ENCODE measurements at places on chromosomes 1 and 21.

- DNase-seq, result no peak
Observed at GRCh38 chr1:222057162-222057561, 315.3 kb upstream of the DUSP10 start.

GRCh38 chr1:7387053-7387927 is 383.8 kb upstream of the VAMP3 start:
- no peak for DNase-seq

GRCh38 chr1:88595355-88596002 is 88.6 kb upstream of the PKN2 start:
- no peak for DNase-seq

GRCh38 chr1:167587342-167587741 is 33.8 kb upstream of the CREG1 start:
- no peak for DNase-seq

- DNase-seq, result no peak
Observed at GRCh38 chr1:197738927-197739326, 36.4 kb downstream of the DENND1B start.

- peak; percentile 86 for DNase-seq
Observed at GRCh38 chr1:204084247-204084772, 11.4 kb downstream of the SOX13 start.

DNA sequence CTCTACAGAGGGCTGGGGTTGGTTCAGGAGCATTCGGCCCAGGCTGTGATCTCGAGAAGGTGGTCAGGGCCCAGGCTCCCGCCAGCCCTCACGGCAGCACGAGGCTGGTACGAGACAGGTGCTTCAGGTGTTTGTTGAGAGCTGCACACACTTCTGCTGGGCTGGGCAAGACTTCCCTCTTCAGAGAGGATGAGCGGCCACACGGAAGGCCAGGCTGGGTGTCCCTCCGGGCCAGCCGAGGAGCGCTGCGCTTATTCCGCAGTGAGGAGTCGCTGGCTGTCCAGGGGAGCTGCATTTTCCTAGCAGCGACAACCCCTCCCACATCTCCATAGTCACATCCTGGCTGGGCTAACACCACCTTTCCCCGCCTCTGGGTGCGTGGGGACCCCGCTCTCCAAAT is 50.5 kb downstream of the PDE9A start:
- DNase-seq, result no peak

GRCh38 chr1:65277605-65278347 is 31.6 kb upstream of the DNAJC6 start:
- no peak for DNase-seq
